ENCODE measurements at places on chromosomes 6 and 20.

DNA sequence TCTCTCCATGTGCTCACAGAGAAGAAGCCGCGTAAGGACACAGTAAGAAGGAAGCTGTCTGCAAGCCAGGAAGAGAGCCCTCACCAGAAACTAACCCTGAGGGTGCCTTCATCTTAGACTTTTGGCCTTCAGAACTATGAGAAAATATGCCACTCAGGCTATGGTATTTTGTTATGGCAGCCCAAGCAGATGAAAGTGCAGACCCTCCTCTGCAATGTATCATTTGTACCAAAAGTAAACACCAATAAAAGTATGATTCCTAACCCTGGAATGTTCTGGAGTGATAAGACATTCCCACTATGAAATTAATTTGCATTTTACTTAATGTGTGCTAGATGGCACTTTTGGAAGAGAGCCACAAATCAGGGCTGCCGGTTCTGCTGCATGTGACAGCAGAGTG is 594.3 kb downstream of the UTRN start:
- no peak for DNase-seq

- peak; percentile 46 for DNase-seq
Measured at GRCh38 chr6:3228771-3229565, 1.5 kb upstream of the TUBB2B start.

- no peak for DNase-seq
Measured at GRCh38 chr6:46453216-46453615, 38.0 kb downstream of the RCAN2 start.

DNA sequence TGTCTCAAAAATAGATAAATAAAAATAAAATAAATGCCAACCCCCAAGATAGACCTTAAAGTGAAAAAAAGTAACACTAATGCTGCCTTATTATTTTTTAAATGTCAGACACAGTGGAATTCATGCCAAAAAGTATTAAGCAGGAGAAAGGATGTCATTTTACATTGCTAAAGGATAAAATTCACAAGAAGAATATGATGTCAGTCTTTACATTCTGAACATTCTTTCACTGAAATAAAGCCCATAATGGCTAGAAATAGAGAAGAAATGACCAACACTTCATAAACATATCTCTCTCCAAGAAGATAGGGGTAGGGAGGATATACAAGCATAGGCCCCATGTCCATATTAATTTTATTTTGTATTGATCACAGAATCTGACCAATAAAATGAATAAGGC is 47.4 kb downstream of the SLC23A2 start:
- no peak for DNase-seq

DNA sequence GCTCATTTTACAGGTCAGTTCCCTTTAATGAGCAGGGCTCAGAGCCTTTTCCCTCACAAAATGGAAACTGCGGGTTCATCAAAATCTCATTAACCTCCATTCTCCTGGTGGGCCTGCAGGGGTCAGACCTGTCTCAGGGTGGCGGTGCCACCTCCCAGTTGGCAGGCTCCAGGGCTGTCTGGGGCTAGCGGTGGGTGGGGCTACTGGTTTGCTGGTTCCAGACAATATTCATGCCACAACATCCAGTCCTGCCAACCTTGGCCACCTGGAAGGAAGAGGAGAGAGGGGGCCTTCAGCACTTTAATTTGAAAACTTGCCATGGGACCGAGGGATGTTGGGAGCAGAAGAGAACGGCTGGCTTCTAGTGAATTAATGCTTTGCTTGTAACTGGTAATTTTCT is 41.9 kb upstream of the CTNNBL1 start:
- DNase-seq, result peak; percentile 26

- no peak for DNase-seq
Measured at GRCh38 chr20:64153861-64154589, 10.2 kb upstream of the MYT1 start.

- DNase-seq, result peak; percentile 20
Measured at GRCh38 chr20:44209686-44210405, 725 bp downstream of the OSER1 start.

DNA sequence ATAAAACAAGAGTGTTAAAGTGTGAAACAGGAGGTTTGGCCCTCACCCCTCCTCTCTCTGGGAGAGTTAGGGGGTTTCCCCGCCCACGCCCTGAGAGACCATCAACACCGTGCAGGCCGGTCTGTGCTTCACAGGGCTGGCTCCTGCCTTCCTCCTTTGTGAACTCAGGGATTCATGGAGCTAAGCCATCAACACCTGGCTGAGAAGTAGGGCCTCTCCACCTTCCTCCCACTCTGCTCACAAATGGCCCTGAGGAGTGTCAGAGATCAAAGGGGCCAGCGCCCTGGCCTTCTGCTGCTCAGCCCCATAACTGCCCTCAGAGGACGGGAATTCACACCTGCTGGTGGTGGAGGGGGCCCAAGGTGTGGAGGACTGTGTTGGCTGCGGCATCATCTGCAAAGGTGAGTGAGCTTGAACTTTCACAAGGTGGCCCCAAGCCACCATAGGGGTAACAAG is 88.6 kb downstream of the PSMB1 start:
- no peak for DNase-seq

DNA sequence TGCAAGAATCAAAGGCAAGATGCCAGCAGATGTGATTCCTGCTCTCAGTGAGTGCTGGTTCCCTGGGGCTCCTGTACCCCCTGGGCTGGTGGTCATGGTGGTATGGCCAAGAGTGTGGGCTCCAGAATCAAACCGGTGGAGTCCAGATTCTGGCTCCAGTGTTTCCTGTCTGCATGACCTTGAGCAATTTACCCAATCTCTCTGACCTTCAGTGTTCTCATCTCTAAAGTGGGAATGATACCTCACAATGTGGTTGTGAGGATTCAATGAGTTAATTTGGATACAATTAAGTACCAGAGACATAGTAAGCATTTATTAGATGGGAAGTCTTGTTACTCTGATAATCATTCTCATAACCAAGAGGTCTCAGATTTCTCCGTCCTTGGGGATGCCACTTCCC is 218.4 kb upstream of the JARID2 start:
- no peak for DNase-seq

DNA sequence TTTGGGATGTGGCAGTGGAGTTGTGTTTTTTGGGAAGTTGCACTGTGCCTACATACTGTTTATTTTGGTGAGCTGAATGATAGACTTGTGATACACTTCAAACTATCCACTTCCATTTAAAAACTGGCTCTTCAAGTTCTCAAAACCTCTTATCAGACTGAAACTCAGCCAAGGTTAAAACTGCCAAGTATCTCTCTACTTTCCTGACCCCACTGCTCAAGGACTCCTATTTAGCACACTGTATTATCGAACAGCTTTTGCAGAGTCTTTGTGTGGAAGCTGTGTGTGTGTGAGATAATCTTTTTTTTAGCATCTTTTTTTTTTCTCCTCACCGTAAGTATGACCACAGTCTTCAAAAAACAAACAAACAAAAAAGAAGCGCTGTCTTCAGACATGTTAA is 21.1 kb downstream of the STX11 start:
- DNase-seq, result no peak

DNA sequence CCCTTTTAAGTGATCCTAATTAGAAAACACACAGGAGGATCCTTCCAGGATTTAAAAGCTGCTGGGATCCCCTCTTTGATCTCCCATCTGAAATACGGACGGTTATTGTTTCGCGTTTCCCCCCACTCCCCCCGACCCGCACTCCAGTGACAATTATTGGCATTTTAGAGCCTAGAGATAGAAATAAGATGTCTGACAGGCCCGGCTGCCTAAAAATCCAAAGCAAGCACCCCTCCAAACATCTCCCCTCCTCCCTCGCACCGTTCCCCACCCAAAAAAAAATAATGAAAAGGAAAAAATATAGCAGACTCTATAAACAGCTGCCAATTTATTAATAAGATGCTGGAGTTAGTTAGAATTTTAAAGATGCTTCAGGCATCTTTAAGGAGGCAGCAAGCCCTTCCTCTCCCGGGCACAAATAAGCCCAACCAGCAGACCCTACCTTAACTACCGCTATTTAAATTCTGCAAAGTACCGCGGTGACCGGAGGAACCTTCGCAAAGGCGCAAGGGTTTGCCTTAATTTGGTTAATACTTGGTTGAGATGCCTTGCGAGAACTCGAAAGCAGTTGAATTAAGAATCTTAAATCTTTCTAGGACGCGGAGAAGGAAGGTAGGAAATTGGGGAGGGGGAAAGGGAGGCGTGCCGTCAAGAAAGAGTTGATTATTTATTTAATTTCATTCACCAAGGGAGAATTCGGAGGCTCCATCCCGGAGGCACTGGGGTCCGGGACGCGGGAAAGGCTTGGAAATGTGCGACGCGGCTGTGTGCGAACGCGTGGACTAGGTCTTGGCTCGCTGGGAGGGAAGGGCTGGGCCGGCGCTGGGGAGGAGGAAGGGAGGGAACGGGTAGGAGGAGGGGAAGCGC is 1.5 kb upstream of the ISM1 start:
- DNase-seq, result peak; percentile 15

- peak; percentile 2 for DNase-seq
Measured at GRCh38 chr6:168109171-168109570, 30.2 kb upstream of the FRMD1 start.

DNA sequence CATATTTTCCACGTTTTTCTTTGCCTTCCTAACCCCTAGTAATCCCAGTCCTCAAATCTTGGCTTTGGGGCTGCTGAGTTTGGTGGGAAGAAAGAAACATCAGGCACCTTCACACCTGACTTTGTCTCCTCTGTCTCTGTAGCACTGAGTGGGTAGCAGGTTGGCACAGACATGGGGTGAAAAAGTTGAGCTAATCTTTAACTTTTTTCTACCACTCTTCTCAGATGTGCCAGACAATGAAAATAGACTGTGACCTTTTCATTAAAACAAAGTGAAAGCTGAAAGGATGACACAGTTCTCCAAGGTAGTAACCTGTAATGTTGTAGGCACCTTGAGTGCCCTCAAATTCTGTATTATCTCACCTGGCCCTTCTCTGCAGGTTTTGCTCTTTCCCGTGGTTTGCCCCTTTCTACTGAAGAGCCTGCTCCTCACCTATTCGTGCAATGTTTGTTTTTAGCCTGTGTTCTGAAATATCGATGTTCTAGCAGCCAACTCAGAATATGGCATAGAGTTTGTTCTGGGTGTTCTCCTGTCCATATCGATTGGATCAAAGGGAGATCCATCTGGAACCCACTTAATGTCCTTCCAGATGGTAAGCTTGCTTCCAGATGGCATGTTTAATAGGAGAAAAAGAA is 57.8 kb upstream of the ATXN1 start:
- no peak for DNase-seq

DNA sequence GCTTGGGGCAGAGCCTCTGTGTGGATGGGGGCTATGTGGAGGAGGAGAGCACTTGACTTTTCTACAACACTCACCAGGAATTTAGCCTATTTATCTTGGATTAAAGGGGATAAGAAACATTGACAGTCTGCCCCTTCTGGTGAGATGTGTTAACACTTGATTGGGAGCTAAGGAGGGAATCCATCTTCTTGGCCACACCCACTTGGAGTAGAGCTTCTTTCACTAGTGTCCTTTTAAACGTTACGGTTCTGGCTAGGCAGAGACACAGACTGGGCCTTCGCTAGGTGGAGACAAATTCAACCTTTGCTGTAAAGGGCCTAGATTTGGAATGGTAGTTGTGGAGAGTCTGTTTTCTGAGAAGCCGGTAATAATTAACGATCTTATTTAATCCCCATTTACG is 15.5 kb upstream of the TPBG start:
- DNase-seq, result no peak

DNA sequence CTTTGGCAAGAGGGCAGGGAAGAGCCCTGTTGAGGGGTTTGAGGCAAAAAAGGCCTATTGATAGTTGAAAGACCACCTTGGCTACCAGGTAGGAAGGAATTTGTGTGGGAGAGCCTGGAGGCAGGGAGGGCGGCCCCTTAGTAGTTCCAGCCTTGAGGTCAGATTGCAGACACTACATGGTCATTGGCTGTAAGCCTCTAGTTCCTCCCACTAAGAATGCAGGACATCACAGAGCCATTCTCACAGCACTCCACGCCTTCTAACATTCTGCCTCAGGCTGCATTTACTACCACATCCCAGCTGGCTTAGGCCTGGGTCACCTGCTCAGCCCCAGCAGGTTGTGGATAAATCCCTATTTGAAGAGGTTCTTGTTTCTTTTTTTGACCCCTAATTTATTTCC is 91.0 kb upstream of the SNX9 start:
- DNase-seq, result no peak

GRCh38 chr20:58702859-58703648 is 10.5 kb downstream of the NPEPL1 start:
- DNase-seq, result peak; percentile 6

DNA sequence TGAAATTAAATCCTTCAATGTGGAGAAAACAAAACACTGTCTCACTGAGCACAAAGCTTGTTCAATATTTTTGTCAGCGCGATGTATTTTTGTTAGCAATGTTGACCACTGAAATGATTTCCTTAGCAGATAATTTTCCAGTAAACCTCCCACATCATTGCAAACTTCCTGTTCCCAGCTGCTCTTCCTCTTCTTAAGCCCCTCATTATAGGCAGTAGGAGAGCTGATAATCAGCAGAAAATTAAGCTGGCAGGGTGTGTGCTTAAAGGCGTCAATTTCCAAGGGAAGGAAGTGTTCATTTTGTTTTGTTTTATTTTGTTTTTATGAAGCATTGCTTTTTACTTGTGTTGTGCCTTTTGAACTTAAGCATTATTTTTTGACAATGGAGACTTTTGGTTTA is 29.1 kb upstream of the TMEM14A start:
- no peak for DNase-seq

DNA sequence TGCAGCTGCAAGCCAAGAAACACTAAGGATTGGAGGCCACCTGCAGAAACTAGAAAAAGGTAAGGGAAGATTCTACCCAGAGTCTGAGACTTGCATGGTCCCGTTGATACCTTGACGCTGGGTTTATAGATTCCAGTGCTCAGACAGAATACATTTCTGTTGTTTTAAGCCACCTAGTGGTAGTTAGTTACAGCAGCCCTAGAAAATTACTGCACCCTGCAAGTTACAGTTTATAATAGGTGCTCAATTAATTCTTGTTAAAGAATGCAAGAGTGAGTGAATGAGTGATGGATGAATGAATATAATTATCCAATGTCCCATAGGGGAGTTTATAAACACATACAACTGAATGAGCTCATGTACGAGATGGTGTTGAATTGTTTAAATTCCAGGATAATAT is 453.1 kb upstream of the SLC35B3 start:
- DNase-seq, result no peak

GRCh38 chr20:45176526-45177267 is 2.0 kb downstream of the PI3 start:
- DNase-seq, result no peak

- DNase-seq, result peak; percentile 22
Measured at GRCh38 chr20:1803061-1803931, 91.9 kb upstream of the SIRPA start.

DNA sequence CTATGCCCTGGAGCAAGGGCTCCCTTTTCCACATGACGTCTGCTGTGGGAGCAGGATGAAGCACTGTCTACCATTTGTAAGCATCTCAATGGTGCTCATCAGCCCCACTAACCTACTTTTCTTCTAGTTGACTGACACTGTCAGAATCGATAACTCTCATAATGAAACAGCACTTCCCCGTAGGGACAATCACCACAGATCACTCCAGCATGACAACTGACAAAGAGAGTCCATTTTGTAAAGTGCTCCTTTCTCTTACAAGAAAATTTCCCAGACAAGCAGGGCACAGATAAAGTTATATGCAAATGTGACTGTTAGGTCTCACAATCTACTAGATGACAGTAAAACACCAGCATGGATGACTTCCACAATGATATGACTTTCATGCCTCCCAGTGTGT is 46.4 kb downstream of the HEBP2 start:
- DNase-seq, result no peak

- no peak for DNase-seq
Measured at GRCh38 chr20:1173698-1174097, 11.1 kb downstream of the TMEM74B start.

- DNase-seq, result no peak
Measured at GRCh38 chr6:4513561-4513960, 262.6 kb upstream of the CDYL start.

- no peak for DNase-seq
Measured at GRCh38 chr6:52233005-52233404, 11.3 kb downstream of the IL17F start.

GRCh38 chr6:128757961-128758360 is 125.0 kb upstream of the LAMA2 start:
- no peak for DNase-seq

All from activated naive CD4-positive, alpha-beta T cell treated with anti-CD3 and anti-CD28 coated beads, Interleukin-2, amount 50 U/mL, for 16 hours (primary cell).